ENCODE measurements at places on chromosomes 16 and 17. TPM values are rescaled to one million over a fixed set of nuclear protein-coding genes. Genes with fewer than 3 reads are reported as not detected.

ACSM3 gene
- 0.47 TPM for total RNA-seq

DNA sequence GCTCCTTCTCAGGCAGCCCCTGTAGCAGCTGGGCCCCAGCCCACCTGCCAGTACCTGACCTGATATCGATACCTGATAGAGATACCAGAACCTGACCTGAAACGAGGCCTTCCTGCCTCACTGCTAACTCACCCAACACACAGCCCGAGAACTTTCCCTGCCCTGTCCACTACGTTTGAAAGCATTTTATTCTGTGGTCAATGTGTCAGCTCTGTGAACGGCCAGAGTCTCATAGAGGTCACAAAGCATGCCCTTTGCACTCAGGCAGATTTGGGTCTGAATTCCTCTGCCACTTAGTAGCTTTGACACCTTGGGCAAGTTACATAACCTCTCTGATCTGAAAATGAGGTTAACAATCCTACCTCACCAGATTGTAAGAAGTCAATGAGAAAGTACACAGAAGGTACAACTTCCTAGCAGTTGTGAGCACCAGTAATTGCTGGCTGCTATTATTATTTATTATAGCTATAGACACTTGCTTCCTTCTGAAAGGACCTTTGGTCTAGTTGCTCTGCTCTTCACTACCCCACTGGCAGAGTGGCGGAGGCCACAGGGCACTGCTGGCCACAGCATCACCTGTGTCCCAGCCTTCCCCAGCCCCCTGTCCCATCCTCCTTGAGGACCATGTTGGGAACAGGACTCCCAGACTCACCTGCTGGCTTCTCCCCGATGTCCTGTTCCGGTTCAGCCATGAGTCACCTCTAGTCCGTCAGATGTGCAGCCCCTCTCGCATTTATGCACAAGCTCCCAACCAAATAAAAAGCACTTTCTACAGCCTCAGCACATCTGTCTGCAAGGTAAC, 895 bp downstream of the ANKRD40CL start:
- no peak for DNase-seq

- no peak for DNase-seq
These were observed 53.9 kb downstream of the PPM1E start for GRCh38 chr17:58809564-58809936.

DNA sequence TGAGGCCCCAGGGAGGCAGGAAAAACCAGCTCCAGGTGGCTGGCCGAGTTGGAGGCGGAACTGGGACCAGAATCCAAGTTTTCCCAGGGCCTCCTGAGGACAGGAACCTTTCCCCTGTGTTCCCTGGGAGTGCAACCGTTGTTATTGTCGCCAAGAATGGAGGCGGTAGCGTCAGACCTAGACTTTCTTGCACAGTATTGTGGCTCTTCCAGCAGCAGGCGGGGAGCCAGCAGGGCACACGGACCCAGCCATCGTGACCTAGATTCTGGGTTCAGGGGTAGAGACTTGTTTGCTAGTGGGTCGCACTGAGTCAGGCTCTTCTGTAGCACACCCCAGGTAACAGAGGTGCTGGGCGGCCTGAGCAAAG, 667 bp upstream of the KIF19 start:
- DNase-seq, result no peak

GRCh38 chr17:17304521-17304985, 1.4 kb downstream of the NT5M start:
- no peak for DNase-seq
